ENCODE measurements at places on chromosomes 6 and 20. TPM values are rescaled to one million over a fixed set of nuclear protein-coding genes. Genes with fewer than 3 reads are reported as not detected.

- DNase-seq = peak; percentile 38
These were observed at the start of gene SOBP for GRCh38 chr6:107489636-107490565. Gene SOBP, plus strand, starts transcription at chr6:107490117. Its CDS starts 500 bp downstream, at chr6:107490617.

The FAM162B gene
- total RNA-seq = 2.5 TPM

The CST7 gene
- not detected for total RNA-seq

DNA sequence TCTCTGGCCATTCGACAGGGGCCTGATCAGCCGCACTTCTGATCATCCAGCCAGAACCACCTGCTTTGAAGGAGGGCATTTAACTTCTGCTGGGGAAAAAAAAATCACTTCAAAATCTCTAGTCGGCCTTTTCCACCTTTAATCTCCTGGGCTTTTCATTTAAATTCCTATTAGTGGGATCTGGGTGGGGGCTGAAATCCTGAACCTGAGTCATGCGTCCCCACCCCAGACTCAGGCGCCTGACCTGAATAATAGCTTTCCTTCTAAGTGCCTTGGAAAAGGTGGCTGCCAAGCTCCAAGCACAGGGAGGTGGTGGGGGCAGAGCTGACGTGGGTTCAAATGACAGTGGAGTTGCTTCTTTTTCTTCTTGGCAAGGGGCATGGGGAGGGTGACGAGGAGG, 246.0 kb upstream of the EXOC2 start:
- no peak for DNase-seq

The ACTL10 gene
- total RNA-seq = 0.36 TPM

The TMEM74B gene
- 21.9 TPM for total RNA-seq

The RFX6 gene
- 28.7 TPM for total RNA-seq

The RBPJL gene
- 1.5 TPM for total RNA-seq

The C2 gene
- total RNA-seq = 0.47 TPM

DNA sequence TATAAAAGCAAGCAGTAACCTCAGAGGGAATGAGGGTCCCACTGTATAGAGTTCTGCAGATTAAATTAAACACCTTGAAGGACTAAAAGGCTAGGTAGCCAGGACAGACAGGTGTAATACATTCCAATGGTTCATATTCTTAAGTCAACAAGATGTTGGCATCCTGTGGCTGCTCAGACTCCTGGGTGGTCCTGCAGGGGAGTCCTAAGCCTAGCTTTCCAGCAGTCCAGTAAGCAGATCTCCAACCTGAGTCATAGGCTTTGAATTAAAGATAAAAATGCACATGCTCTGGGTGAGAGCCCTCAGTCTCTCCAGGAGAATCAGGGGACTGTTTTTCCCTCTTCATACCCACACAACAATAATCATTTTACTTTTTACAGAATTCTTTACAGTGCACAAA, 307.3 kb upstream of the SUPT3H start:
- DNase-seq = no peak

The TREML4 gene
- total RNA-seq = not detected

DNA sequence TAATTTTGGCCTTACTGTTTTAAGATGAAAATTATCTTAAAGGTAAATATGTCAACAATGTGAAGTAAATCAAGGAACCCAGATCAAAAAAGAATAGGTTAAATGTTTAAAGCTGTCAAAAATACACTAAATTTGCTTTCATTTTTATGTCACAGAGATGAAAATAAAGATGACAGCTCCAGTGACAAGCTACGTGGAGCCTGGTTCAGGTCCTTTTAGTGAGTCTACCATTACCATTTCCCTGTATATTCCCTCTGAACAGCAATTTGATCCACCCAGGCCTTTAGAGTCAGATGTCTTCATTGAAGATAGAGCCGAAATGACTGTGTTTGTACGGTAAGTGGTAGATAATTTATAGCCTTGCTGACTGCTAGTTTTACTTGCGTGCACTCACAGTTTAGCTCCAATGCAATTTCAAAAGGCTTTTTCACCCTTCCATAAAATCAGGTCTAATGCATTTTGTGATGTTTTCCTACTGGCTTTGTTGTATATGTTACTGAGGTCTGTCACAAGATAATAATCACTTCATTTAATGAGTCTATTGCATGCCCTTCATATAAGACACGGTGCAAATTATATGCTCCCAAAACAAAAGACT, 1.9 kb downstream of the HEBP2 start:
- no peak for DNase-seq

DNA sequence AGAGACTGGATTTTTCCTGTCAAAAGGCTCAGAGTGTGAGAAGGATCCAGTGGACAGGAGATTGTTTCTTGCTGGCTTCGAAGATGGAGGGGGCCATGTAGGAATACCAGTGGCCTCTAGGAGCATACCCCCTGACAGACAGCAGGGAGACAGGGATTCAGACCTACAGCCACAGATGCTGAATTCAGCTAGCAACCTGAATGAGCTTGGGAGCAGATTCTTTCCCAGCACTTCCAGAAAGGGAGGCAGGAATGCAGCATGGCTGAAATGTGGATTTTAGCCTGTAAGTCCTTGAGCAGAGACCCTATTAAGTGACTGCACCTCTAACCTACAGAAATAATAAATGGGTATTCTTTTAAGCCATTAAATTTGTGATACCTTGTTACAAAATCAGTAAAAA, 44.6 kb downstream of the STXBP5 start:
- DNase-seq = no peak

DNA sequence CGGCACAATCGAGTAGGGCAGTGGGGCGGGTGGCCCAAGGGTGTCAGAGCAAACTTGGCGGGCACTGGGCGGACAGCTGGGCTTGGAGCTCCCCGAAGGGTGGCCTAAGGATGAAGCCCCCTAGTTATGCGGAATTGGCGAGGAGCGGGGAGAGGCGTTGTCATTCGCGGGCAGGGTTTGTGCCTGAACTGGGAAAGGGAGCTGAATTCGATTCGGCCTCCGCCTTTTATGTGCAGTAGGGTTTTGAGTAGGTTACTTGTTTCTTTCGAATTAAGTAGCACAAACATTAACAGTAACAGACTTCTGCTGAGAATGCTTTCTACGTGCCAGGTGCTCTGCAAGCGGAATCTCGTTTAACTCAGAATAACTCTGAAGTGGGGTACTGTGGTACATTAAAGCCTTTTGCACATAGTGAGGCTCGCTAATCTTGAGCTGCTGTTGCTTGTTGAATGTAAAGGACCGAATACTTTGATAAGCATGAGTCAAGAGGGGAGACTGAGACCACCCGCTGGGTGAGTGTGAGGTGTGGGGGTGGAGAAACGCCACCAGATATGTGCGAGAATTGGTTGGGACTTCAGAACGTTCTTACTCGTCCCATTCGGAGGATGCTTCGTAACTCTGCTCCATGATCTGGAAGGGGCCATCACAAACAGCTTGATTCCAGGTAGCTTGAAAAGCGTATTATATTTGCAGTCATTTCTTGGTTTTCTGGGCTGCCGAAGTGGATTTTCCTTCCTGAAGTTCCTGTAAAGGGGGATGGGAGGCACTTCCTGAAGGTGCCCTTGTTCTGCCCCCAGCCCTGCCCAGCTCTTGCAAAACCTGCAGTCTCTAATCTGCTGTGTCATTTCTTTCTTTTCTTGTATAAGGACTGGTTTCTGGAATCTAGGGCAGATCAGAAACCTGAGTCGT, 833 bp downstream of the RAB5IF start:
- no peak for DNase-seq

The CCN6 gene
- not detected for total RNA-seq

- DNase-seq = peak; percentile 71
These were observed 124.5 kb downstream of the MRPL14 start for GRCh38 chr6:44002593-44003344.

DNA sequence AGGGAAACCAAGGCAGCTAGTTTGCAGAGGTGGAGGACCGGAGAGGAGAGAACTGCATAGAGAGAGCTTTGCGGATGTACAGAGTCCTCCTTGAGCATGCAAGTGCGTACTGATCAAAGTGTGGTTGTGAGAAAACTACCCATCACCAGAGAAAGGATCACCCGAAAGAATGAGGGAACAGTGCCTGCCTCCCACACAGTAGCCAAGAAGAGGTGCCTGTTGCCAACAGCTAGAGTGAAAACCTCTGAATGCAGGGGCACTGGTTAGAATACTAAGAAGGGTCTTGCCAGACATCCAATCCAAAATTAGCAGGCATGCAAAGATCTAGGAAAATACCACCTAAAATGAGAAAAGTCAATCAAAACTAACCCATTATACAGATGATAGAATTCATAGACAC, 166.6 kb upstream of the AKAP12 start:
- DNase-seq = no peak

The C4B gene
- 6.6 TPM for total RNA-seq

The RIMS4 gene
- total RNA-seq = 8.2 TPM

GRCh38 chr20:47035026-47035590, 140.5 kb downstream of the EYA2 start:
- DNase-seq = no peak

The MICB gene
- 0.95 TPM for total RNA-seq

GRCh38 chr20:32991792-32992641, 12.2 kb downstream of the SUN5 start:
- no peak for DNase-seq

GRCh38 chr20:3654326-3655130, 8.7 kb downstream of the GFRA4 start:
- DNase-seq = no peak
